Thymus (tissue), 14 donors: ENCODE measurements at places on chromosomes 3 and 15.

DNA sequence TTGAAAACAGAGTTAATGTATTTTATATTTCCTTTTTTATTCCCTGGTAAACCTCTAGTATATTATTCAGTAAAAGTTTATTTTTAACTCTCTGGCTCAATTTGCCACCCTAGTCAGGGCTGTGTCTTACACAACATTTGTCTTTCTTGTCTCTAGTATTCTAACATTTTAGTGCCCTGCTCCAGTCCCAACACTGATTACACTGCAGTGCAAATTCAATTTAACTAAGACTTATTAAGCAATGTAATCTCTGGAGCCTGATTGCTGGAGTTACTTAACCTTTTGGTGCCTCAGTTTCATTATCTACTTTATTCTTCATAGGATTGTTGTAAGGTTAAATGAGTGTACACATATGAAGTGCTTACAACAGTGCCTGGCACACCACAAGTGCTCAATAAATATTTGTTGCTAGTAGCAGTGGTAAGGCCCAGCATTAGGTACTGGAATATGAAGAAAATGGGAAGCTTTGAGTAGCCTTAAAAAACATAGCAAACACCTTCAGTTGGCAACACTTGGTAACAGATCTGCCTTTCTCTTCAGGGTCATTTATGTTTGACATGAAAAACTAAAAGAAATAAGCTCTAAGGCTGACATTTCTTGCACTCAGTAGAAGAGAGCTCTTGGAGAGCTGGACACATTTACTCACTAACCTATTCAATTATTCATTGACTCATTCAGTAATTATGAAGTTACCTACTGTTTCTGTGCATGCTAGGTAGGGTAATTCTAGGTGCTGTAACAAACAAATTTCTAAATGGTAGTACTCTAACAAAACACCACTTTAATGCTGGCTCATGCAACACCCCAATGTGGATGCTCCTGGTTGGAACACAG is 364.5 kb upstream of the EPHA3 start:
- DNase-seq = no peak

- no peak for DNase-seq
These were observed 9.2 kb downstream of the NFKBIZ start for GRCh38 chr3:101858464-101859030.

DNA sequence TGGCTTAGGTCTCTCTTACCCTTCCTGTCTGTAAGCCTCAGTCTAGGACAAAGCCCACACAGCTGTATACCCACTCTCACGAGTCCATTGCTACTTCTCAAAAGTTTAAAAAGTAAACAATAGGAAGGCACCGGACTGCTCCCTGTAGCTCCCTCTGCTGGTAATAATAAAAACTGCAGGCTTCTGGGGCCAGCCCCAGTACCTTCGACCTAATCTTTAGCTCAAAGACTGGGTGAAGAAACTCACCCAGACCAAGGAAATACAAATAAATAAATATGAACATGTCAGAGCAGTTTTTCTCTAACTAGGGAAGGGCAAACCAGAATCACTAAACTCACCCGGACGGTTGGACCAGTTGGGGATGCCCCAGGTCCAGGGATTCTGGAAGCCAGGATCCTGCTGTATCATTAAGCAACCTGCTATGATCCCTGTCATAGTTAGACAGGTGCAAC is 5.0 kb downstream of the FAM219B start:
- DNase-seq = no peak

DNA sequence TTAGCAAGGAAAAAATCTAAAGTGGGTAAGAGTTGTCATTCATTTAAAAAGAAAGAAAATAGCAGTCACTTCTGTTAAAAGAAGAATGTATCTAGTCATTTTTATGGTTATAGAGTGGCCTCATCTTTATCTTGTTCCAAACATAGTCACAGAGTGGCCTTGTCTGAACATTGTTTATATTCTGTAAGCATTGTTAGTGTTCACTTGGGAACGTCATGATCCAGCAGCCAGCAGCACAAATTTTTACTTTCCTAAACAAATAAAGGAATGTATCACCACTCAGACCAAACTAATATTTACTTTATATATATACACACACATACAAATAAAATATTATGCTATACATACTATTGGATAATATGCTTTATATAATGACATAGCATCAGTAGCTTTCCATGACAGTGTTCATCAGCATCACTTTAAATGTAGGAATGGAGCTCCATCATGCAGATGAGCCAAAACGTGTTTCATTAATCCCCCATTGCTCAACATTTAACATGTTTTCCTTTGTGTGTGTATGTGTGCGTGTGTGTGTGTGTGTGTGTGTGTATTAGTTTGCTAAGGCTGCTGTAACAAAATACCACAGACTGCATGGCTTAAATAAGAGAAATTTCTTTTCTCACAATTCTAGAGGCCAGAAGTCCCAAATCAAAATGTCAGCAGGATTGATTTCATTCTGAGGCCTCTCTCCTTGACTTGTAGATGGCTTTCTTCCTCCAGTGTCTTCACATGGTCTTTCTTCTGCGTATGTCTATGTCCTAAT is 39.6 kb upstream of the GYG1 start:
- no peak for DNase-seq

GRCh38 chr3:37666618-37667017 is 195.1 kb upstream of the CTDSPL start:
- DNase-seq = no peak

GRCh38 chr15:63530752-63531299 is 26.4 kb downstream of the USP3 start:
- no peak for DNase-seq

- no peak for DNase-seq
These were observed 273.6 kb downstream of the THRB start for GRCh38 chr3:24220859-24221657.

GRCh38 chr15:80202016-80202315 is 49.2 kb downstream of the FAH start:
- no peak for DNase-seq

- peak; percentile 66 for DNase-seq
These were observed 1.3 kb downstream of the TNK2 start for GRCh38 chr3:195906865-195907683.

DNA sequence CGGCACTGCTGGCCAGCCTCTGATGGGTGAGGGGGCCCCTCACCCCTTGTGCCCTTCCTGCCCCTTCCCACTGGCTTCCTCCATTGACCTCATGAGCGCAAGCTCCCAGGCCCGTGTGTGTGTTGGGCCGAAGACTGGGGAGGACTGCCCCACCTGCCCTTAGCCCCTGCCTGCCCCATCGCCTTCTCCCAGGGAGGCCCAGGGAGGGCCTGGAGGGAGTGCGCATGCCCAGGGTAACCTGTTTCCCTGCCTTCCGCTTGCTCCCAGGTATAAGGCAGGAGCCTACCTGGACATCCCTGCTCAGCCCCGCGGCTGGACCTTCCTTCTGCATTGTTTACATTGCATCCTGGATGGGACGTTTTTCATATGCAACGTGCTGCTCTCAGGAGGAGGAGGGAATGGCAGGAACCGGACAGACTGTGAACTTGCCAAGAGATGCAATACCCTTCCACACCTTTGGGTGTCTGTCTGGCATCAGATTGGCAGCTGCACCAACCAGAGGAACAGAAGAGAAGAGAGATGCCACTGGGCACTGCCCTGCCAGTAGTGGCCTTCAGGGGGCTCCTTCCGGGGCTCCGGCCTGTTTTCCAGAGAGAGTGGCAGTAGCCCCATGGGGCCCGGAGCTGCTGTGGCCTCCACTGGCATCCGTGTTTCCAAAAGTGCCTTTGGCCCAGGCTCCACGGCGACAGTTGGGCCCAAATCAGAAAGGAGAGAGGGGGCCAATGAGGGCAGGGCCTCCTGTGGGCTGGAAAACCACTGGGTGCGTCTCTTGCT is 8.8 kb downstream of the DLL4 start:
- DNase-seq = no peak

DNA sequence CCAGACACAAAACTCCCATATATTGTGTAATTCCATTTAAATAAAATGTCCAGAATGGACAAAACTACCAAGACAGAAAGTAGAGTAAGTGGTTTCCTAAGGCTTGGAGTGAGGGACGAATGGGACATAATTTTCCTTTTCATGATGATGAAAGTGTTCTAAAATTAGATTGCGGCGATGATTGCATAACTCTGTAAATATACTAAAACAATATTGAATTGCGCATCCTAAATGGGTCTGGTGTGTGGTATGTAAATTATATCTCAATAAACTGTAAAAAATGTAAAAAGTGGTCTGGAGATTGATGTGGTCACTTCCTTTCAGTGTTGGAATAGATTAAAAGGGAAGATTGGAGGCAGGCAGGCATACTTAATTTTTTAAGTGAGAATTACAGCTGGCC is 105.9 kb upstream of the KCNAB1 start:
- DNase-seq = no peak

DNA sequence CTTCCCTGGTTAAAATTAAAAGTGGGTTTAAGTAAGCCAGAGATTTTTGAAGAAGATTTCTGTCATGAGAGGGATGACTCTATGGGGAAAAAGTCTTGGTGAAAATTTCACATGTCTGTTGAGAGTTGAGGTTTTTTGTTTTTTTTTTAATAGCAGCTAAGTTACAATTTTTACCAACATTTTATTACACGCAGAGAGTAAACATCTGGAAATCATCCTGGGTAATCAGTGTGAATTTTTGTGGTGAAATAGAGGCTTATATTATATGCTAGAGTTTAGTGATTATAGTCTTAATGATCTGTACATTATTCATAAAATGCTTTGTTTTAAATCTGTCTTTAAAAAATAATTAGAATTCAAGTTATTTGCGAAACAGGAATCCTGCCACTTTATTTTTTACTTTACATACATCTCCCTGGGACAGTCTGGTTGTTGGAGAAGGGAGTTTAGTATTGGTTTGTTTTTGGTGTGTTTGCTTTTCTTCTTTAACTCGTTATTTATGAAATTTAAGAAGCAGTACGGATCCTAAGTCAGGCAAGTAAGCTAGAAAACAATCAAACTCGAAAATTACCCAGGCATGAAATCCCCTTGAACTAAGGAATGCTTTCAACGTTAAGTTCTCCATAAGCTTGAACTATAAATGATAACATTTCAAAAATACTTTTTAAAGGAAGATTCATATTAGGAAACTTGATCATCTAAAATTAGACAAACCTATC is 143.4 kb upstream of the TSC22D2 start:
- DNase-seq = no peak

DNA sequence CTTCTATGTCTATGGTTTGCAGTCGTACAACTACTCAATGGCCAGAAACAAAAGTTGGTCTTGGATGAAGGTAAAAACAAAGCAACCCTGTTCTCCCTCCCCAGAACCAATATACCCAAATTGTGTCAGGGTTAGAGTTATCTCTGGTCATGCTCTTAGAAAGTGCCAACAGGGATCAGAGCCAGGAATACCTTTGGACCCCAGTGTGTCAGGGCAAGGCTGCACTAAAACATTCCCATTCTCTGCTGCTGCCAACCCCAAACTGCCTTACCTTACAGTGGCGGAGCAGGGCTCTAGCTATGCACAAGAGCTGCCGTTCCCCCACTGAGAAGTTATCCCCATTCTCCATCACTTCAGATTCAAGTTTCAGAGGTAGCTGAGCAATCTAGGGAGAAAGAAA is 42.4 kb upstream of the PARL start:
- no peak for DNase-seq

- no peak for DNase-seq
These were observed 230.9 kb upstream of the RORA start for GRCh38 chr15:61459785-61460707.

DNA sequence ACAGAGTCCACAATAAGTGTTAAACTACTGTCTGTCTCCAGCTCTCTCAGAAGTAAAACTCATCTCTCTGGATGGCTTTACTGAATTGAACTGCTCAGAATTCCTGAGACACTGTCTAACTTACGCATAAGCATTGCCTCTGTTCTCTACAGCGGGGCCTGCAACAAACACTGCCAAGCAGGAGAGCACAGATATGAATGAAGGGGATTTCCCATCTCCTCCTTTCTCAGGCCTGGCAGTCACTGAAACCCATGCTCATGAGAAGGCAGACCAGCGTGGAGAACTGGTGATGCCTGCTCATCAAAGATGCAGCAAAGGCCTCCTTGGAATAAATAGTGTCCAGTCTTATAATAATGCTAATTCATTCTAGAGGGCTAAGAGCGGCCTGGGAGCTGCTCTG is 10.3 kb downstream of the RASGRP1 start:
- no peak for DNase-seq

DNA sequence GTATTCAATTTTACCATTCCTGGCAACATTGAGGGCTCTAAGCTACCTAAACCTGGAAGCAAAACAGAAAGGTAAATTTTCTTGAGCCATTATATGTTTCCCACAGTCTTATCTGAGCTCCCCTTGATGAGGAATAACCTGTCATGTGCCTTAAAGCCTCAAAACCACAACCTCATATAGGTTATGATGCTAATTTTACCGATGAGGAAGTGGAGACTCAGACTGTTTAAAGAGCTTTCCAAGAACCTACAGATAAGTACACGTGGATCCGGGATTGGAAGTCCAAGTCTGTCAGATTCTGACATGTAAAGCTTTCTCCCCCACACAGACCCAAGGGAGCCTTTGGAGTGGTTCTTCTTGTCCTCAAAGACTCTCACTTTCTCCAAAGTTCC is 140.5 kb downstream of the SEMA6D start:
- no peak for DNase-seq

GRCh38 chr3:164155400-164155799 is 922.9 kb downstream of the SI start:
- DNase-seq = no peak

- DNase-seq = no peak
These were observed 47.6 kb downstream of the SHOX2 start for GRCh38 chr3:158058495-158059130.

- no peak for DNase-seq
These were observed 15.3 kb upstream of the IREB2 start for GRCh38 chr15:78422571-78423340.

DNA sequence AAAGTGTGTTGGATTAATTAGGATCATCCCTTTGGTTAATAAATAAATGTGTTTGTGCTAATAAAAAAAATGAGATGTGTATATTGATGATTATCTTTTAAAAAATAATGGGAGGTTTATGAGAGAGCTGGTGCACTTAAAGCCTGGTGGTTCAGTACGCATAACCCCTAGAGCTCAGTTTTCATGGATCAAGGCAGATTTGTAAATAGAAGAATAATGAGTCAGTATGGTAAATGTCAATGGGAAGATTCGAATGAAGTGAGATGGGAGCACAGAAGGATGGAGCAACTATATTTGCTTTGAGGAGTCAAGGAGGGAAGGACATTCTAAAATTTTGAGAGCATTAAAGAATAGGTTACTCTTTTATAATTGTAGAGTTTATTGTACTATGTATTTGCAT is 35.4 kb downstream of the AKAP13 start:
- no peak for DNase-seq

DNA sequence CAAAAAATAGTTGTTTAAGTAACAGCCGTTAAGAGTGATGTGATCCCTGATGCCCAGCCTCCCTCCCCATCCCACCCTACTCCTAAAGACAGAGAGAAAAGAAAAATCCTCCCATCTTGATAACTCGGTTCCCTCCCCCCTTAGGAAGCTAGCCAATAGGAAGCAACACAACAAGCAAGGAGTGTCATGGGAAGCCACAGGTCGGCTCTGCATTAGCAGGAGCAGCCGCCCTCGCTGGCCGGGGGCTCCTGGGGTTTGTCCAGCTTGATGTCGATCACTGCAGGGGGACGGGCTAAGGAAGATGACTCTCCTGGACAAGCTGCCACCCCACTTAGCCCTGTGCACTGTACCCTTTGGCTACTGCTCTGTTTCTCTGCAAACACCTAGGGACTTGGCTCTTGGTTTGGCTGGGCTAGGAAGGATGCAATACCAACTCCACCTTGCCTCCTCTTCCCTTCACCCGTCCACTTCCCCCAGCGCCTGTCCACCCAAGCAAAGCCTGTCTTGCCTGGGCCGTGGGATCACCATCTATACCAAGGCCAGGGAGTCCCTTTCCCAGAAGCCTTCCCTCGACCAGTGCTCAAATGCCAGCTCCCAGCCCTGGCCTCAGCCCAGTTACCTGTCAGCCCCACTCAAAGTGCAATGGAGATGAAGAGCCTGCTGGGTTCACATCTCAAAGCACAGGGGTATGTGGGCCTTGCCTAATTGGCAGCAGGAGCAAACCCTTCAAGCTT is 23.1 kb downstream of the SRPRB start:
- no peak for DNase-seq
